ENCODE measurements at places on chromosomes 13 and 19. TPM values are rescaled to one million over a fixed set of nuclear protein-coding genes. Genes with fewer than 3 reads are reported as not detected.

DNA sequence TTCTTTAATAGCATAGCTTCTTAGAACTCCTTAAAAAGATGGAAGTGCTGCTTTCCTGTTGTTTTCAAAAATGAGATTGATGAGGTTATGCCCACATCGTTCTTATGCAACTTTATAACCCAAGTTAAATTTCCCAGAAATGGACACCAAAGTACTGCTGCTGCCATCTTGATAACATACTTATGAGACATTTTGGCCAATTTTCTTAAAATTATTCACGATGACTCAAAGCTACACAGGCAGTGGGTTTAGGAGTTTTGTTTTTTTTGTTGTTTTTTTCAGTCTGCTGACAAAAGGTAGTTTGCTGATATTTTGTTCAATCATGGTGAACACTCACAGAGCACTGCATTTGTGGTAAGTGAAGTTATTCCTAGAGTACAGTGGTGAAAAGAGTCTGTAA, 54.9 kb upstream of the RFC3 start:
- DNase-seq, result no peak
- H3K4me3 ChIP-seq, result no peak overlapping the region
- peak overlapping the region; percentile 37 for H3K27ac ChIP-seq
- H3K4me1 ChIP-seq, result peaks cover 18% of the 10 kb centered on the region

GRCh38 chr19:44988896-44989556, 12.2 kb upstream of the RELB start:
- no peaks in the 10 kb centered on the region for H3K4me1 ChIP-seq
- no peak overlapping the region for H3K4me3 ChIP-seq
- H3K27me3 ChIP-seq, result no peaks in the 10 kb centered on the region
- DNase-seq, result peak; percentile 64
- peak overlapping the region; percentile 83 for H3K27ac ChIP-seq

- H3K27me3 ChIP-seq, result peaks cover 3% of the 10 kb centered on the region
- H3K4me3 ChIP-seq, result peak overlapping the region; percentile 34
- H3K27ac ChIP-seq, result peak overlapping the region; percentile 94
- H3K4me1 ChIP-seq, result peaks cover 17% of the 10 kb centered on the region
Observed at GRCh38 chr19:4052993-4053422, 13.7 kb downstream of the ZBTB7A start.

DNA sequence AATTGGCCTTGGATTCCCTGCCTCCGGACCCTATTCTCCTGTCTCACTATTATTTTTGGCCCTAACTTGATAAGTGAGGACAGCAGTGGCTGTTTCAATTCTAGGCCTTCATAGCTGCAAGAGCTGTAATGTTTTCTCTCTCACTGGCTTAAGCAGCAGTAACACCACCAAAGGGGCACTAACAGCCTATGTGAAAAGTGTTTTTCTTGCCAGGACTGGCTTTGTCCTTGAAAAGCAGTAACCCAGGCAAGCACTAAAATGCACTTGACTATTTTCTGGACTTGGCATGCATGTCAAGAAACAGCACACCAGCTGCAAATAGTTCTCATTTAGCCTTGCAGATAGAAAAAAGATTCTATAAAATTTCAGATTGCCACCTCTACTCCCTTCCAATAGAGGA, 9.3 kb upstream of the FBXL3 start:
- no peak for DNase-seq
- no peaks in the 10 kb centered on the region for H3K4me1 ChIP-seq
- no peak overlapping the region for H3K4me3 ChIP-seq
- no peak overlapping the region for H3K27ac ChIP-seq
- H3K27me3 ChIP-seq, result no peaks in the 10 kb centered on the region

GRCh38 chr13:71798707-71799106, 68.3 kb downstream of the DACH1 start:
- DNase-seq, result no peak
- H3K27ac ChIP-seq, result no peak overlapping the region
- H3K36me3 ChIP-seq, result peaks cover 2% of the 10 kb centered on the region
- H3K4me3 ChIP-seq, result no peak overlapping the region

DNA sequence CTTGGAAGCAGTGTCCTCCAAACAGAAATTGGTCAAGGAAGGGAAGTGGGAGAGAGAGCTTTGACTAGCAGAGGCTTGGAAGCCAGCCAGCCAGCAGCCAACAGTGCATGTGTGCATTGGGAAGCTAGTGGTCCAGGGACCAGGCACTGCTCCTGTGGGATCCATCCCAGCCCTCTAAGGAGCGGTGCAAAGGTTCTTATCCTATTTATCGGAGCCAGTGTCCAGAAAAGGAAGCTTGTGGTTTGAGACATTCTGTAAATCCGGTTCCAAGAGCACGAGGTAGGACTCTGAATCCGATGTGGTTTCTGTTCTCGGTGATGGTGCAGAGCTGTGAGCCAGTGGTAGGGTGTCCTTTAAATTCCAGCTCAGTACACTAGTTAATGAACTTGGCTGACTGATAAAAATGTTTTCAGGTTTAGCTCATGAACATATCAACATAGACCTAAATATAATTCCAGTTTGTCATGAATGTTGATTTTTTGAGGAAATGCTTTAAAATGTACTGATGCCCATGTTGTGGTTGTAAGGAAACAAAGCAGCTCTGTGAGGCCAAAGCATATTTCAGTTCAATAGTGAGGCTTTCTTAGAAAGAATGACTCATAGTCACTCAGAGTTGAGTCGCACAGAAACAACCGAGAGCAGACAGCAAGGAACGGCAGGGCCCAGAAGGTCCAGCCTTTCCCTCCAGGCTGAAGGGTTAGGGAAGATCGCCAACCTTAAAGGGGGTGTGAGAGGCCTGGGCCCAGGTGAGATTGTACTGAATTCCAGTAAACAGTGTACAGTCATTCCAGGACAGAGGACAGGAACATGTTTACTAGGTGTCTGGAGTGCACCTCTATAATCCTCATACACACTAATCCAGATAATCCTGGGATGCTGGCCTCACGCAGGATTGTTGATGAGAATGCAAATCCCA, 21.5 kb upstream of the GARRE1 start:
- no peak for DNase-seq
- H3K27ac ChIP-seq, result peak overlapping the region; percentile 87
- peaks cover 13% of the 10 kb centered on the region for H3K36me3 ChIP-seq
- H3K27me3 ChIP-seq, result no peaks in the 10 kb centered on the region
- H3K4me1 ChIP-seq, result peaks cover 15% of the 10 kb centered on the region

- peaks cover 19% of the 10 kb centered on the region for H3K4me1 ChIP-seq
- H3K4me3 ChIP-seq, result peak overlapping the region; percentile 79
- peak; percentile 80 for DNase-seq
Observed at GRCh38 chr19:980133-980998, 3.8 kb upstream of the WDR18 start.

GRCh38 chr13:111027458-111028439, 87.4 kb upstream of the ARHGEF7 start:
- H3K27me3 ChIP-seq, result peaks cover under 1% of the 10 kb centered on the region
- H3K4me1 ChIP-seq, result peaks cover 12% of the 10 kb centered on the region
- no peak overlapping the region for H3K4me3 ChIP-seq
- no peak overlapping the region for H3K27ac ChIP-seq
- no peaks in the 10 kb centered on the region for H3K36me3 ChIP-seq

GRCh38 chr19:33469171-33470039, 52.2 kb downstream of the PEPD start:
- H3K27me3 ChIP-seq, result no peaks in the 10 kb centered on the region
- DNase-seq, result no peak
- no peak overlapping the region for H3K4me3 ChIP-seq
- peaks cover 4% of the 10 kb centered on the region for H3K4me1 ChIP-seq
- no peaks in the 10 kb centered on the region for H3K36me3 ChIP-seq

GRCh38 chr19:16584248-16585093, 12.3 kb upstream of the SLC35E1 start:
- peak; percentile 68 for DNase-seq
- no peaks in the 10 kb centered on the region for H3K27me3 ChIP-seq
- H3K36me3 ChIP-seq, result no peaks in the 10 kb centered on the region
- H3K4me3 ChIP-seq, result peak overlapping the region; percentile 49
- H3K27ac ChIP-seq, result peak overlapping the region; percentile 78

USHBP1 gene
- 0.57 TPM for total RNA-seq

ZNF682 gene
- total RNA-seq, result 25.1 TPM

DNA sequence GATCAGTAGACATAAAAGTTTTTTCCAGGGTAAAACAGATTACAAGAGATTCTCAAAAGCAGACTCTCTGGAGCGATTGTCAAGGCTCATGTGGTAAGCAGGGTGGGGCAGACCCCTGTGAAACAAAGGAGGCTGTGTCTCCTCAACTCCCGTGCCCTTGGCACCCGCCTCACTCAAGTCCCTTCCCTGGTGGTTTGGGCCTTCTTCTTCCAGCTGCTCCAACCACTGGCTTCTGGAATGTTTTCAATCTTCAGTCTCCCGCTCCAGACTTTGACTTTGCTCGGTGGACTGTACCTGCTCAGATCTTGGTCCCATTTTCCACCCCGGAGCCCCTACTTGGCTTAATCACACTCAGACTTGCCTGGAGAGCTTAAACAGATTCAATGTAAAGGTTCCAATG, 74.8 kb upstream of the STK24 start:
- no peak overlapping the region for H3K4me3 ChIP-seq
- peaks cover 3% of the 10 kb centered on the region for H3K27me3 ChIP-seq
- no peak overlapping the region for H3K27ac ChIP-seq
- no peak for DNase-seq
- H3K36me3 ChIP-seq, result no peaks in the 10 kb centered on the region

SDHAF1 gene
- 17.5 TPM for total RNA-seq

- peaks cover 8% of the 10 kb centered on the region for H3K4me1 ChIP-seq
- no peak for DNase-seq
- H3K27ac ChIP-seq, result no peak overlapping the region
- H3K4me3 ChIP-seq, result no peak overlapping the region
- peaks cover 9% of the 10 kb centered on the region for H3K36me3 ChIP-seq
Observed at GRCh38 chr13:73825143-73825542, 309.1 kb downstream of the KLF12 start.

KCNC3 gene
- total RNA-seq, result 4.0 TPM

PRODH2 gene
- total RNA-seq, result not detected

- no peaks in the 10 kb centered on the region for H3K36me3 ChIP-seq
- H3K4me1 ChIP-seq, result no peaks in the 10 kb centered on the region
- H3K27ac ChIP-seq, result no peak overlapping the region
- H3K4me3 ChIP-seq, result no peak overlapping the region
- DNase-seq, result no peak
Observed at GRCh38 chr19:43439032-43439708, 24.5 kb downstream of the TEX101 start.

DNA sequence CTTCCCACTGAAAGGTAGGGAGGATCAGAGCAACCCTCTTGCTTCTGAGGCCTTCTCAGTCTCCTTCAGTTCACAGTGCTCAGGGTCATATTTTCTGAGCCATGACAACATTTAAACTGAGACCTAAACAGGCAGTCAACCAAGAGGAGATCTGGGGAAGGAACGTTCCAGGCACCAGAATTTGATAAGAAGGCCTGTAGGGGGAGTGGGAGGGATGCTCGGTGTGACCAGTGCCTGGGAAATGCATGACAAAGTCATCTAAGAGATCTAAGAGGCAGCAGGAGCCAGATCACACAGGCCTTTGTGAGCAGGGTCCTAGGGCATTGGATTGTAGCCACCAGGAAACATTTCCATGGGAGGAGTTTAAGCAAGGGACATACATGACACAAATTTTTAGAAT, 71.6 kb downstream of the SHISA2 start:
- H3K4me1 ChIP-seq, result peaks cover 60% of the 10 kb centered on the region
- peaks cover 8% of the 10 kb centered on the region for H3K36me3 ChIP-seq
- peak overlapping the region; percentile 5 for H3K27ac ChIP-seq
- no peak for DNase-seq

GRCh38 chr13:22468045-22468444, 712.7 kb upstream of the SGCG start:
- H3K4me1 ChIP-seq, result no peaks in the 10 kb centered on the region
- no peak for DNase-seq
- H3K27me3 ChIP-seq, result no peaks in the 10 kb centered on the region
- no peaks in the 10 kb centered on the region for H3K36me3 ChIP-seq

MAG gene
- total RNA-seq, result not detected

LYPD5 gene
- total RNA-seq, result not detected

DNA sequence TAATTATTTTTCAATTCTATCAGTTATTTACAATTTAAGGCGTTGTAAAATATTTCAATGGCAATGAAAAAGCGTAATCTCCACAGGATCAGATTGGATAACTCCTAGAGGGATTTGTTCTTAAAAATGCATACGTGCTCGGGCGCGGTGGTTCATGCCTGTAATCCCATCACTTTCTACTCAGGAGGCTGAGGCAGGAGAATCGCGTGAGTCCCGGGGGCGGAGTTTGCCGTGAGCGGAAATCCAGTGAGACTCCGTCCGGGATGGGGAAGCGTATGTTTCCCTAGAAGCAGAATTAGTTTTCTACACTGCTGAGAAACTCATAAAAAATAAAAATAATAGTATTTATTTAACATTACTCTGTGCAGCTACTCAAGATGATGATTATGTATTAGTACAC, 917.8 kb upstream of the PCDH20 start:
- H3K4me3 ChIP-seq, result no peak overlapping the region
- no peaks in the 10 kb centered on the region for H3K36me3 ChIP-seq
- no peaks in the 10 kb centered on the region for H3K27me3 ChIP-seq
- no peak overlapping the region for H3K27ac ChIP-seq
- peaks cover 9% of the 10 kb centered on the region for H3K4me1 ChIP-seq

GRCh38 chr19:49677901-49678674, 1.0 kb downstream of the PRMT1 start:
- DNase-seq, result peak; percentile 93
- H3K4me1 ChIP-seq, result peaks cover 34% of the 10 kb centered on the region
- H3K27me3 ChIP-seq, result peaks cover 6% of the 10 kb centered on the region
- peaks cover 9% of the 10 kb centered on the region for H3K36me3 ChIP-seq
- H3K4me3 ChIP-seq, result peak overlapping the region; percentile 99

DNA sequence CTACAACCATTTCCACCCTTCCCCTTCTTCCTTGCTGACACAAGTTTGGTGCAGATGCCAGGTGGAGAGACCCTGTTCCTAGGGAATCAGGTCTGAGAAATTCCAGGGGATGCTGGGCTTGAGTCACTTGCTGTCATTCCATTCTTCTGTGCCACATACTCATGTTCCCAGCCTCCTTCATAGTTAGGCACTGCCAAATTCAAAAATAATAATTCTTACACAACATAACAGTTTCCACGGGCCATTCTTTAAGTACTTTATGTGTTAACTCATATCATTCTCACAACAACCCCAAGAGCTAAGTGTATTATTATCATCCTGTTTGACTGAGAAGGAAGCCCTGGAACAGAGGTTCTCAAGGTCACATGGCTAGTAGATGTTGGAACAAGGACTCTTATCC, 27.1 kb upstream of the POMP start:
- no peaks in the 10 kb centered on the region for H3K36me3 ChIP-seq
- no peak overlapping the region for H3K27ac ChIP-seq
- H3K27me3 ChIP-seq, result peaks cover 13% of the 10 kb centered on the region
- no peak for DNase-seq

VSTM2B gene
- not detected for total RNA-seq

GRCh38 chr13:63436325-63436668, 2020.6 kb upstream of the PCDH20 start:
- DNase-seq, result no peak
- H3K4me3 ChIP-seq, result no peak overlapping the region
- H3K4me1 ChIP-seq, result peaks cover 27% of the 10 kb centered on the region

DNA sequence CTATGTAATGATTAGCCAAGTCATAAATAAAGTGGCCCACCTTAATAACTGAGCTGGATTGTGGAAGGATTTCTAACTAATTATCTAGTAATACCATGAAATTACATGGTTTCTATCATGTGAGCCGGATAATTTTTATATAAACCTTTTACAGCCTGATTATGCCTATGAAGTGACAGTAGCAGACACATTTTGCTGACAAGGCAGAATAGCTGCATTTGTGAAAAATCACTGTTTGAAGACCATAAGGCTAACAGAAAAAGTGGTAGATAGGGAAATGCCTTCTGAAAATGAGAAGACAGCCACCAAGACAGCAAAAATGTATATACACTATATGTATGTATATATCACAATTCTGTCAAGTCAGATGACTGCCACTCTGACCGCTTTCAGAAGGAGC, 27.1 kb downstream of the SLITRK5 start:
- DNase-seq, result no peak
- no peaks in the 10 kb centered on the region for H3K27me3 ChIP-seq
- no peaks in the 10 kb centered on the region for H3K36me3 ChIP-seq
- no peaks in the 10 kb centered on the region for H3K4me1 ChIP-seq
- no peak overlapping the region for H3K27ac ChIP-seq

All from neural crest cell (in vitro differentiated cells).